ENCODE measurements at places on chromosomes 1 and 21.
A peak's percentile ranks its signal among the peaks of the same experiment; 100 is the strongest.

DNA sequence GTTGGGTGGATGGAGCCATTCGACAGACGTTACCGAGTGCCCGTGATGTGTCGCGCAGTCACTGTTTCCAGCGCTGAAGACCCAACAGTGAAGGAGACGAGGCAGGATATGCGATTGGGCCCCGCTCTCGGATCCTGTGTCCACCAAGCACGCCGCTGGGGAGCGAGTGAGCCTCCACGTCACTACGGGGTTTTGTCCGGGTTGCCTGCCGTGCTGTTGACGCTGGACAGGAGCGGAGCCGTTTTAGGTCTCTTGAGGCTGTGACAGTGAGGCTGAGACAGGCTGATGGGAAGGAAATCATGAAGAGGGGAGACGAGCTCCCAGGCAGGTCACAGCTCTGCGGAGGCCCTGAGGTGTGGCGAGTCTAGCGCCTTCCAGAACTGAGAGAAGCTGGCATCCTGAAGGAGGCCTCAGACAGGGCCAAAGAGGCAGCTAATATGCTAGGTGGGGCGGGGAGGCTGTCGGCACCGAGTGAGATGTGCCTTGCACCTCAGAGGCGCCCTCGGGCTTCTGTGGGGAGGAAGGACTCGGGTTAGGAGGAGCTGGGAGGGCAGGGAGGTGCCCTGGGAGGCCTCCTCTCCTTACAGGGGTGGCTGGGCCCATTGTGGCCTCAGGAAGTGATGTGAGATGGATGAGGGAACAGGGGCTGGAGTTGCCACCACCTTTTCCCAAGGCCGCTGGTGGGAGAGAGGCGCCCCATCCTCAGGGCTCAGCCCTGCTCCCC is 196.0 kb upstream of the TMEM51 start:
- DNase-seq, result no peak

- DNase-seq, result no peak
These were observed 24.4 kb downstream of the SNAP47 start for GRCh38 chr1:227759341-227760300.

- no peak for DNase-seq
These were observed 262.0 kb downstream of the HMCN1 start for GRCh38 chr1:185996211-185996610.

GRCh38 chr1:53076721-53077598 is 14.9 kb downstream of the PODN start:
- no peak for DNase-seq

GRCh38 chr1:8281843-8282509 is 35.9 kb upstream of the SLC45A1 start:
- DNase-seq, result no peak

DNA sequence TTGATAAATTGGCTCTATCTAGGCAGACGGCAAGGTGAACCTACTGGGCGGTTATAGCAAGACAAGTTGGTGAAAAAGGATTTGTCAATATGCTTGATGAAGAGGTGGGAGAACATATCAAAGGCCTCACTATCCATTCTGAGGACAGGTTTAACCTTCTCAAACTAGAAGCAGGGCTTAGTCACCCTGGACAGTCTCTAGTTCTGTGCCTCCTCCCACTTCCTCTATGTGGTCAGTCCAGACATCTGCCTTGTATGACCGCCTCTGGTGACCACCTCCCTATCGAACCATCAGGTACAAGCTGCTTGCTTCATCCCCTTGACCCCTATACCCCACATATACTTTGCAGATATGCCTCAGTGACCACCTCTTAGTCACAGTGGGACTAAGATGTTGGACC is 2.3 kb upstream of the SCYL3 start:
- peak; percentile 56 for DNase-seq

DNA sequence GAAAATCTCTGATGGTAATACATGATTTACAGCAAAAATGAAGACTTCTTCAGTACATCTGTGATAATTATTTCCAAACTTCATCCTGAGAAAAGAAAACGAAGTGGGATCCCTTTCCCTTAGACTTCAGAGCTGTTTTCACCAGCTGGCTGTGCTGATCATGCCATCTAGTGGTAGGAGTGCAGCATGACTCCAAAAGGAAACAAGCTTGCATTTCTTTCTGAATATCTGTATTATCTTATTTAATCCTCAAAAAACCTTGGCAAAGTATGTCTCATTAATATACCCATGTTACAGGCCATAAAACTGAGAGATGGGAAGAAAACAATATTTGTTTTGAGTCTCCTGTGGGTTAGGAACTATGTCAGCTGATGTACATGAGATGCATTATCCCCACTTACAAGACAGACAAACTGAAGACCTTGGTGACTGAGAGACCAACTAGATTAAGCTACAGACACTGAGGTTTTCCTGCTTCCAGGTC is 9.8 kb upstream of the GJA8 start:
- DNase-seq, result peak; percentile 75

GRCh38 chr1:59431566-59432294 is 134.8 kb downstream of the FGGY start:
- DNase-seq, result no peak

- DNase-seq, result no peak
These were observed 162.4 kb downstream of the PDE4B start for GRCh38 chr1:65955071-65955470.

DNA sequence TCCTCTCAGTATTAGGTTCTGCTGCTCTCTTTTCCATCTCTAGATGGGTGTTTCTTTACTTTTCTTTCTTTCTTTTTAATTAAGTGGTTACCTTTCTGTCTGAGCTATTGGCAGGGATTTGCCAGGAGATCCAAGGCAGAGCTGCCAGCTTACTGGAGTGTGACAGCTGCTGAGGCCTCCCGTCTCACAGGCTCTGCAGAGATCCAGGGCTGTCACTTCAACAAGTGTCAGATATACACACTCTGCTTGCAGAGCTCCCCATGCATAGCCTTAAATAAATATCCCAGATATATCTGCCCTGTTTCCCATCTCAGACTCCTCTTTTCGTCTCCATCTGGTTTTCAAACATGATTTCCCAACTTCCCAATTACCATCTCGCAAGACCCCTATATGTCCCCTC is 124.3 kb downstream of the NOS1AP start:
- DNase-seq, result no peak

- DNase-seq, result peak; percentile 89
These were observed 6.8 kb upstream of the AKR1A1 start for GRCh38 chr1:45543581-45544417.

Data from hematopoietic multipotent progenitor cell treated with erythropoietin and hydrocortisone succinate and interleukin-3 and kit ligand, for 4 days (in vitro differentiated cells).